ENCODE measurements at places on chromosomes 6 and 20.

GRCh38 chr20:53713328-53714056 is 119.9 kb upstream of the ZNF217 start:
- H3K27ac ChIP-seq, result no peak overlapping the region
- DNase-seq, result no peak
- H3K4me3 ChIP-seq, result no peak overlapping the region
- H3K4me1 ChIP-seq, result peaks cover 30% of the 10 kb centered on the region
- no peaks in the 10 kb centered on the region for H3K36me3 ChIP-seq
- H3K27me3 ChIP-seq, result no peaks in the 10 kb centered on the region

- no peak for DNase-seq
- no peaks in the 10 kb centered on the region for H3K36me3 ChIP-seq
Observed at GRCh38 chr6:21970569-21971300, 326.1 kb downstream of the PRL start.

DNA sequence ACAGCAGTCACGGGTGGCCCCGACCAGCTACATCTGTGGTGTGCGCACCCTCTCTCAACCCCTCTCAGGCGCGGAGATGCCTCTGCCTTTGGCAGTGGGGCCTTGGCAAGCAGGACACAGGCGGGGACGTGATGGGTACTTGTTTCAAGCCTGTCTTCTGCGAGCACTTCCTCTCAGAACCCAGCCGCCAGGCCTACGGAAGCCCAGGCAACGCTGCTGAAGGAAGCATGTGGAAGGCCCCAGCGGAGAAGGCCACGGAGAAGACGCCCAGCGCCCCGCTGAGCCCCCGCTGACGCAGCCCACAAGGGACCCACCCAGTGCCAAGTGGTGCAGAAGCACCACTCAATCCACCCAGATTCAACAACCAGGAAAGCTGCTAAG is 13.0 kb downstream of the SERPINB6 start:
- no peak overlapping the region for H3K4me3 ChIP-seq
- H3K27me3 ChIP-seq, result no peaks in the 10 kb centered on the region
- no peak for DNase-seq
- peaks cover 12% of the 10 kb centered on the region for H3K36me3 ChIP-seq
- H3K4me1 ChIP-seq, result no peaks in the 10 kb centered on the region
- no peak overlapping the region for H3K27ac ChIP-seq

DNA sequence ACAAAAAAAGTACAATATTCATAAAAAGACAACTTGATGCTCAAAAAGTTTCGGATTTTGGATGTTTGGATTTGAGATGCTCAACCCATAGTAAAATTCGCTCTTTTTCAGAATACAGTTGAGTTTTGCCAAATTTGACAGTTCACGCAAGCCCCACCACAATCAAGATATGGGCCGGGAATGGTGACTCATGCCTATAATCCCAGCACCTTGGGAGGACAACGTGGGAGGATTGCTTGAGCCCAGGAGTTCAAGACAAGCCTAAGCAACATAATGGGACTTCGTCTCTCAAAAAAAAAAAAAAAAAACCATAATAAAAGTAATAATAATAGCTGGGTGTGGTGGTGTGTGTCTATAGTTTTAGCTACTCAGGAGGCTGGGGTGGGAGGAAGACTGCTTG is 51.3 kb downstream of the PHF20 start:
- no peak overlapping the region for H3K27ac ChIP-seq
- no peaks in the 10 kb centered on the region for H3K27me3 ChIP-seq
- peaks cover 36% of the 10 kb centered on the region for H3K4me1 ChIP-seq

- DNase-seq, result no peak
- no peaks in the 10 kb centered on the region for H3K27me3 ChIP-seq
- H3K27ac ChIP-seq, result peak overlapping the region; percentile 83
- peak overlapping the region; percentile 48 for H3K4me3 ChIP-seq
Observed at GRCh38 chr6:16723826-16724225, 37.4 kb downstream of the ATXN1 start.

GRCh38 chr20:367486-367887 is 13.1 kb upstream of the TRIB3 start:
- H3K27ac ChIP-seq, result no peak overlapping the region
- no peak overlapping the region for H3K4me3 ChIP-seq
- no peak for DNase-seq
- H3K27me3 ChIP-seq, result no peaks in the 10 kb centered on the region
- no peaks in the 10 kb centered on the region for H3K36me3 ChIP-seq

GRCh38 chr6:113137426-113137825 is 719.7 kb upstream of the MARCKS start:
- H3K27me3 ChIP-seq, result no peaks in the 10 kb centered on the region
- H3K4me3 ChIP-seq, result no peak overlapping the region
- DNase-seq, result no peak

GRCh38 chr6:27592481-27593199 is 119.7 kb upstream of the ZNF184 start:
- H3K36me3 ChIP-seq, result no peaks in the 10 kb centered on the region
- no peaks in the 10 kb centered on the region for H3K4me1 ChIP-seq
- H3K27me3 ChIP-seq, result peaks cover 42% of the 10 kb centered on the region
- peak; percentile 73 for DNase-seq

DNA sequence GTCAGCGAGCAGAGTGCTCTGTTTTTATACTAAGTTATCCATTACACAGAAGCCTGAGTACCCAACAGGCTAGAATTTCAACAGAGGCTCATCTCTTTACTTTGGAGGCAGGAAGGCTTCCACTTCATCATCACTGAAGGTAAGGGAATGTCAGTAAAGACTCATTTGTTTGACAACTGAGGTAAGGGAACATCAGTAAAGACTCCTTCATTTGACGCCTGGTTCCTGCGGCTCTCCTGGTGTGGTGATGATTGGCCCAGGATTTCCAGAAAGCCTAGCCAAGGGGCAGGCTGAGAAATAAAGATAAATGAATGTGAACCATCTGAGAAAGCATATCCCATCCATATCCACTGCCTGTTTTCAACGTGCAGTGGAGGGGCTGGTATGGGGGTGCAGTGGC is 244.6 kb upstream of the ECI2 start:
- no peak for DNase-seq
- no peak overlapping the region for H3K27ac ChIP-seq
- no peaks in the 10 kb centered on the region for H3K36me3 ChIP-seq
- no peak overlapping the region for H3K4me3 ChIP-seq

DNA sequence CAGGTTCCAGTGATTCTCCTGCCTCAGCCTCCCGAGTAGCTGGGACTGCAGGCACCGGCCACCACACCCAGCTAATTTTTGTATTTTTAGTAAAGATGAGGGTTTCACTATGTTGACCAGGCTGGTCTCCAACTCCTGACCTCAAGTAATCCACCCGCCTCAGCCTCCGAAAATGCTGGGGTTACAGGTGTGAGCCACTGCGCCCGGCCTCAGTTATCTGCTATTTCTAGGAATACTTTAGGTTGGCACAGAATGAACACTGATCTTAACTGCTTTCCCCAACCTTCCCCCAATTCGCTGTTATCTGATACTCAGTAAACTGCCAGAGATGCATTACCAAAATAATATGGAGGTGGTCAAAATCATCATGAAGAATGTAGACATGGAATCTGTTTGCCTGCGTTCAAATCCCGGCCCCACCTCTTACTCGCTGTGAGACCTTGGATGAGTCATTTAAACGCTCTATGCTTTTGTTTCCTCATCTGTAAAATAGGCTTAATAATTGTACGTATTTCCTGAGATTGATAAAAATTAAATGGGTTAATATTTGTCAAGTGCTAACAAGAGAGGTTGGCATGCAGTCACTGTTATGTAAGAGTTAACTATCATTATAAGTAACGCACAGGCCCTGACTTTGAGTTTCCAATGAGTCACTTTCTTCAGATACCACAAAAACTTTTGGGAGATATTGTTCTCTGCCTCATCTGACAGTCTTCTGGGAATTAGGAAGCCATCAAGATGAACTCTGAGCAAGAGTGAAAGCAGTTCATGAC is 44.5 kb upstream of the NCOA3 start:
- H3K27ac ChIP-seq, result peak overlapping the region; percentile 93
- no peaks in the 10 kb centered on the region for H3K27me3 ChIP-seq
- peak overlapping the region; percentile 6 for H3K4me3 ChIP-seq
- DNase-seq, result no peak
- H3K36me3 ChIP-seq, result no peaks in the 10 kb centered on the region

- H3K36me3 ChIP-seq, result no peaks in the 10 kb centered on the region
- DNase-seq, result no peak
- no peak overlapping the region for H3K4me3 ChIP-seq
- peaks cover 17% of the 10 kb centered on the region for H3K4me1 ChIP-seq
Observed at GRCh38 chr6:170224694-170225660, 65.9 kb downstream of the DLL1 start.

GRCh38 chr6:21022343-21023107 is 488.3 kb downstream of the CDKAL1 start:
- peaks cover 48% of the 10 kb centered on the region for H3K36me3 ChIP-seq
- peaks cover 1% of the 10 kb centered on the region for H3K4me1 ChIP-seq
- H3K27me3 ChIP-seq, result no peaks in the 10 kb centered on the region
- H3K27ac ChIP-seq, result no peak overlapping the region

GRCh38 chr20:41229259-41229658 is 88.3 kb downstream of the ZHX3 start:
- no peak for DNase-seq
- no peak overlapping the region for H3K4me3 ChIP-seq

DNA sequence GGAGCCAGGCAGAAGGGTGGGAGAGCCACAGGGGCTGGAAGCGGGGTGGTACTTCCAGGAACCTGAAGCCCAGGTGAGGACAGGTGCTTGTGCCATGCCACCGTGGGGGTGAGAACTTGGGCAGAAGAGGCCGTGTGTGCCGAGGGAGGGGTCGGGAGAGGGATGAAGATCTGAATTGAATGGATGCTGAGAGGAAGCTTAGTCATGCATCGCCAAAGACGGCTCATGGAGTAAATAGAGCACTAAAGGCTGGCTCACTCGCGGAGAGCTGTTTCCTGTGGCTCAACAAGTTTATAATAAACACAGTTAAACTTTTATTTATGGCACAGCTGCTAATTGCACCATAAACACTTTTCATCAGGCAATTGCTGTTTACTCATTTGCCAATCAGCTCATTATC is 21.7 kb upstream of the MYT1 start:
- H3K27ac ChIP-seq, result no peak overlapping the region
- peaks cover 3% of the 10 kb centered on the region for H3K27me3 ChIP-seq
- no peaks in the 10 kb centered on the region for H3K36me3 ChIP-seq
- H3K4me1 ChIP-seq, result no peaks in the 10 kb centered on the region
- DNase-seq, result no peak
- no peak overlapping the region for H3K4me3 ChIP-seq

DNA sequence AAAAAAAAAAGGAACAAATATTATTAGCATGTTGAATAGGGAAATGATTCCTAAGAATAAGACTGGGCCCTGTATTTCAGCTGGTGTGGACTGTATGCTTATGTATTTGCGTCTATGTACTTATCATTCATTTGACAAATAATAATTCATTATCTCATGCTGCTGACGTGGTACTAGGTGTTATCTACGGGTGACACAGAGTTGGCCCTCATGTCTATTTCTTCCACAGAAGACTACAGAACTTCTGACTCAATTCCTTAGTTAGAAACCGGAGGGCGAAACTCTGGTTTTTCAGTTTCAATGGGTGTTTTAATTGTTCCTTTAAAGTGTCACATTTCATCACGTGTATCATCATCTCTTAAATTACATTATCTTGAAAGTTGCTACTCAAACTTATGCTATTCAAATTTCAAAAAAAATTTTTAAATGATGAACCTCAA is 305.9 kb downstream of the CLIC5 start:
- H3K4me1 ChIP-seq, result peaks cover 27% of the 10 kb centered on the region
- no peak for DNase-seq
- peak overlapping the region; percentile 61 for H3K4me3 ChIP-seq
- no peak overlapping the region for H3K27ac ChIP-seq

GRCh38 chr6:128347123-128347522 is 173.3 kb downstream of the PTPRK start:
- no peak overlapping the region for H3K4me3 ChIP-seq
- H3K27me3 ChIP-seq, result peaks cover 3% of the 10 kb centered on the region
- H3K36me3 ChIP-seq, result no peaks in the 10 kb centered on the region
- DNase-seq, result no peak

DNA sequence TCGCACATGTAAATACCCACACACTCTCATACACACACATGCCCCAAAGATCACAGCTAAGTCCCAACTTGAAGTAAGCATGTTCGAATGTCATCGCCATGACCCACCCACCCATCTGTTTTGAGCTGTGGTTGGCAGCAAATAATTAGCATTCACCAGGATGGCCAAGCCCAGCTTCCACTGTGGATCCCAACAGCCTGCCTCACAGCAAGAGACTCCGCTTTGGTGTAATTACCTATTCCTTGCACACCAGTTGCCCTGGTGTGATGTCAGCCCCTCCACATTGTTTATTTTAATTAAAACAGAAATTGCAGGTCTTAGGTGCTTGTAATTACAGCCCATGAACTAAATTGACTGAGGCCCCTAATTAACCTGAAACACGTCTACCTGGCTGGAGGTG is 81.1 kb downstream of the MAFB start:
- H3K4me1 ChIP-seq, result no peaks in the 10 kb centered on the region
- peaks cover 7% of the 10 kb centered on the region for H3K27me3 ChIP-seq
- H3K4me3 ChIP-seq, result no peak overlapping the region
- no peaks in the 10 kb centered on the region for H3K36me3 ChIP-seq

DNA sequence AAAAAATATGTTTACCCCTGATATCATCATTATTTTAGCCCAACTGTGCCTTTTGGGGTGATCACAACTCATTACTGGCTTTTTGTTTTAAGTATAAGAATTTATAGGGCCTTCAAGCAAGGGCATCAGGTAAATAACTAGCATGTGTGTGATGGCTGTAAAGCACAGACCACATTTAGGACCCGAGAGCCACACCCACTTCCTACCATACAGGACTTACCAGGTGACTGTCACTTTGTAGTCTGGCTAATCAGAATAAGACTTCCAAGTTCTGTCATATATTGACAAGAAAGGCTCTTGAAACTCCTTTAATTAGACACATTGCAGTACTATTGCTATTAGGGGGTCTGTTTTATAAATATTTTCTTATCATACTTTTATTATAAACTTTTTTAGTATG is 31.1 kb downstream of the TMEM242 start:
- H3K4me1 ChIP-seq, result peaks cover 4% of the 10 kb centered on the region
- no peaks in the 10 kb centered on the region for H3K27me3 ChIP-seq
- no peak overlapping the region for H3K4me3 ChIP-seq

DNA sequence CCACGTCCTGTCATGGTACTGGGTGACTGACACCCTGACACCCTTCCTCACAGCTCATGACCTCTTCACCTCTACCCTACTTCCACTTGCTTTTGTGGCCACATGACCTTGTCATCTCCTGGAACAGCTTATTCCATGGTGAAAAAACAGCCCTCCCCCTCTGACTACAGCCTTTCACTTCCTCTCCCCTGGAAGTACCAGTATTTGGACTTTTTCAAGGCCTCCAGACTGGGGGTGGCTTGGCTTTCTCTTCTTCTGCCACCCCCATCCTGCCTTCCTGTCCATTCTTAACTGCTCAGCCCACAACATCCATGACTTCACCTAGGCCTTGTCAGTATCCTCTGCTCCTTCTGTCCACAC is 168.4 kb downstream of the CARMIL1 start:
- H3K27me3 ChIP-seq, result no peaks in the 10 kb centered on the region
- H3K4me1 ChIP-seq, result peaks cover 27% of the 10 kb centered on the region
- H3K27ac ChIP-seq, result no peak overlapping the region
- no peak overlapping the region for H3K4me3 ChIP-seq

GRCh38 chr6:96917098-96917497 is 7.4 kb upstream of the KLHL32 start:
- no peaks in the 10 kb centered on the region for H3K36me3 ChIP-seq
- no peak overlapping the region for H3K4me3 ChIP-seq
- H3K4me1 ChIP-seq, result peaks cover 11% of the 10 kb centered on the region
- H3K27ac ChIP-seq, result no peak overlapping the region
- peaks cover 25% of the 10 kb centered on the region for H3K27me3 ChIP-seq
